ENCODE measurements at places on chromosomes 6 and 20. TPM values are rescaled to one million over a fixed set of nuclear protein-coding genes. Genes with fewer than 3 reads are reported as not detected.

The ZNF343 gene
- total RNA-seq: 7.1 TPM

The PRR18 gene
- total RNA-seq: not detected

The RIN2 gene
- 37.8 TPM for total RNA-seq

The BTNL2 gene
- not detected for total RNA-seq

The UBE2C gene
- total RNA-seq: 2.4 TPM

The C6orf136 gene
- total RNA-seq: 23.5 TPM

The ANKRD66 gene
- total RNA-seq: not detected

The MATN4 gene
- not detected for total RNA-seq

The CEP57L1 gene
- 13.5 TPM for total RNA-seq

The SOX18 gene
- 0.89 TPM for total RNA-seq

The CLVS2 gene
- 0.08 TPM for total RNA-seq

The PLCB1 gene
- total RNA-seq: 19.4 TPM

The PCK1 gene
- total RNA-seq: 0.22 TPM

The ADGB gene
- not detected for total RNA-seq

The MAS1 gene
- not detected for total RNA-seq

The UBD gene
- 0.23 TPM for total RNA-seq

The MCCD1 gene
- not detected for total RNA-seq

The SNAP91 gene
- 0.76 TPM for total RNA-seq

The TRIM31 gene
- not detected for total RNA-seq

The OARD1 gene
- 21.6 TPM for total RNA-seq

The AVP gene
- not detected for total RNA-seq

The TMEM200A gene
- 30.5 TPM for total RNA-seq

The TCP11 gene
- total RNA-seq: not detected

The POU5F1 gene
- not detected for total RNA-seq

The CENPB gene
- 109 TPM for total RNA-seq

The TBX18 gene
- total RNA-seq: 3.7 TPM

The TMEM74B gene
- total RNA-seq: 1.7 TPM

The LY6G6D gene
- not detected for total RNA-seq

The B4GALT5 gene
- 50.8 TPM for total RNA-seq

The SLC17A9 gene
- total RNA-seq: 2.8 TPM

The RBBP9 gene
- 24.2 TPM for total RNA-seq

The GSTA3 gene
- total RNA-seq: 53.1 TPM

The TMEM151B gene
- 3.3 TPM for total RNA-seq

The BMP7 gene
- total RNA-seq: 4.0 TPM

The VGLL2 gene
- total RNA-seq: not detected

Measured in adrenal gland (tissue), 19 donors.